LoVo (cell line): ENCODE measurements at places on chromosomes 7 and 10.
A peak's percentile ranks its signal among the peaks of the same experiment; 100 is the strongest.

DNA sequence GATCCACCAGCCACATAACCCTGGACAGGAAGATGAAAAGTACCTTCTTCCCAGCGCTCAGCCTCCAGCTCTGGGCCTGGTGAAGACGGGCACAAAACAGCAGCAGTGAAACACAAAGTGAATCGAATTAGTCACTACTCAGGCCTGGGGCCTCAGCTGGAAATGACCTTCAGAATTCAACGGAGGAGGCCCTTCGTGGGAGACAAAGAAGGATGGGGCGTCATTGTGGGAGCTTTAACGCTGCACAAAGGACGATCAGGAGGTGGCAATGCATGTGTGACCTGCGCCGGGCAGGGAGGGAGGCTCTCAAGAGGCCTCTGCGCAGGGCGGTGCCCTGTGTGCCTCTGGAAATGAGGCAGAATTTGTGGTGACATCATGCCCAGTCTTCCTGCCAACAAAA is 161.9 kb downstream of the DNAJB6 start:
- DNase-seq: no peak

- no peak for DNase-seq
These were observed 75.2 kb downstream of the CLEC2L start for GRCh38 chr7:139598642-139599041.

- DNase-seq: no peak
These were observed 39.3 kb downstream of the TMEM178B start for GRCh38 chr7:141113131-141113530.

- DNase-seq: no peak
These were observed 30.5 kb downstream of the ENO4 start for GRCh38 chr10:116879817-116880216.

GRCh38 chr10:63711867-63712716 is 190.9 kb downstream of the REEP3 start:
- peak; percentile 98 for DNase-seq

DNA sequence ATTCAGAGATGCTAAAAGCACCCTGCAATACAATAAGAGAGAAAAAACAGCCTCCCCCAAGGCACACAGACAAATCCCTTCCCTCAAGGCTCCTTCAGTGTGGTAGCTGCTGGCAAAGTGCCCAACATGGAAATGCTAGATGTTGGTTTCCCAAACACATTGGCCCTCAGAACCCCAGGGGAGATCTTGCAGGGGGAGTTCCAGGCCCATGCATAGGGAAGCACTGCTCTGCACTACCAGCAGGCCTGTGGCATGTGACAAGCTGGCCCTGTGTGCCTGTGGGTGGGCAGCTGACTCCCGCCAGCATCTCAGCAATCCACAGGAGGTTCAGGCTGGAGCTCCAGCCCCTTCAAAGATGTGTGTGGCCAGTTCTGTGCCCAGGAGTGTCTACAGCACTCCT is 16.8 kb upstream of the CSGALNACT2 start:
- DNase-seq: no peak

DNA sequence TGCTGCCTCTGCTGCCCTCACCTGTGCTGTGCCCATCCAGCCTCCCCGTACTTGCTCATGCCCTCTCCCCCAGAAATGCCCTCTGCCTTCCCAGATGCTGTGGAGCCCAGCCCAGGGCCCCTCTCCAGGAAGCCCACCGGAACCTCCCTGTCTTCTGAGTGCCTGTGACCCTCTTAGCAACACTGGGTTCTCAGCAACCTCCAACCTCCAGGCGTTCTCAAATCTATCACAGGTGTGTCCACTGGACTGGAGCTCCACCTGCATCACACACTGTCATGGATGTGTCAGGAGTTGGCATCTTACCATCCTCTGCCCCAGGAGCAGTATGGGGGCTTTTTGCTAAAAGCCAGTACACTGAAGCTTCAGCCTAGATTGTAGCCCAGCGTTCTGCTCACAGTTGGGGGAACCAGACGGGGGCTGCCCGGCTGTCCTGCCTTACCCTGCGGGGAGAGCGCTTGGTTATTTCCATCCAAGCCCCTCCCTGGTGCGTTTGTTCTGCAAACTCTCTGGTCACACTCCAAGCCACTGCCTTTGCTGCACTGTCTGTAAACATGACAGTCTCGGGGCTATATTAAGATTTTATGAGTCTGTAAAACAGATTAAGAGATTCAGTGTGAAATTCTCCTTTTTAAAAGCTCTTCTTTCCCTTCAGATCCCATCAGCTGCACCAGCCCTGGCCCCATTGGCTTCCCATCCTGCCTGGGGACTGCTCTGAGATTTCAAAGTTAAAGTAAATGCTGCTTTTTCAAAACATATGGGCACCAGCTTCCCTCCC is 71.3 kb upstream of the CPXM2 start:
- DNase-seq: no peak

- no peak for DNase-seq
These were observed 28.7 kb upstream of the SEPHS1 start for GRCh38 chr10:13376746-13377145.

- DNase-seq: no peak
These were observed 9.0 kb downstream of the SLC16A12 start for GRCh38 chr10:89526358-89526757.

DNA sequence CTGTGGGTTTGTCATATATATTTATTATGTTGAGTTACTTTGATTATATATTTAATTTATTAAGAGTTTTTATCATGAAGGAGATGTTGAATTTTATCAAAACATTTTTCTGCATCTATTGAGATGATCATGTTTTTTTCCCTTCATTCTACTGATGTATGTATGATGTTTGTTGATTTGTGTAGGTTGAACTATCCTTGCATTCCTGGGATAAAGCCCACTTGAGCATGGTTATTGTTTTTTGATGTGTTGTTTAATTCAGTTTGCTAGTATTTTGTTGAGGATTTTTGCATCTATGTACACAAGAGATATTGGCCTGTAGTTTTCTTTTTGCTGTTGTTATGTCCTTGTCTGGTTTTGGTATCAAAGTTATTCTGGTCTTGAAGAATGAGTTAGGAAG is 31.1 kb downstream of the SCART1 start:
- no peak for DNase-seq

DNA sequence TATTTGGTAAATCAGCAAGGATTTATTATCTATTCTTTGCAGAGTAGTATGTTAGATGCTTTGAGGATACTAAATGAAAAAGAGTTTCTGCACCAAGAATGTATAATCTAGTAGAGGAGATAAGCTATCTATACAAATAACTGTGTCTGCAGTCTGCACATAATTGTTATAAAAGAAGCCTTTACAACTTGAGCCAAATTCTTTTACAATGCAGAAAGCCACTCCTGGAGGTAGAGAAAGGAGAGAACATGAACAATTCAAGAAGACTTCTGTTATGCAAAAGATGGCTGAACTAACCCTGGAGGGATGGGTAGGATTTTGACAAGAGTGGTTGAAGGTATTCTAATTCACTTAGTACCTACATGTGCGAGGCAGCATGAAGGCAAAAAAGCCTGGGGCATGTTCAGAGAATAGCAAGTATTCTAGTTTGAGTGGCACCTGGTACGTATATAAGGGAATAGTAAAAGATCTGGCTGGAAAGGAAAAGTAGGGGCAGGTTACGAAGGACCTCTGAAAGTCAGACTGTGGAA is 251.1 kb upstream of the KAT6B start:
- DNase-seq: no peak

DNA sequence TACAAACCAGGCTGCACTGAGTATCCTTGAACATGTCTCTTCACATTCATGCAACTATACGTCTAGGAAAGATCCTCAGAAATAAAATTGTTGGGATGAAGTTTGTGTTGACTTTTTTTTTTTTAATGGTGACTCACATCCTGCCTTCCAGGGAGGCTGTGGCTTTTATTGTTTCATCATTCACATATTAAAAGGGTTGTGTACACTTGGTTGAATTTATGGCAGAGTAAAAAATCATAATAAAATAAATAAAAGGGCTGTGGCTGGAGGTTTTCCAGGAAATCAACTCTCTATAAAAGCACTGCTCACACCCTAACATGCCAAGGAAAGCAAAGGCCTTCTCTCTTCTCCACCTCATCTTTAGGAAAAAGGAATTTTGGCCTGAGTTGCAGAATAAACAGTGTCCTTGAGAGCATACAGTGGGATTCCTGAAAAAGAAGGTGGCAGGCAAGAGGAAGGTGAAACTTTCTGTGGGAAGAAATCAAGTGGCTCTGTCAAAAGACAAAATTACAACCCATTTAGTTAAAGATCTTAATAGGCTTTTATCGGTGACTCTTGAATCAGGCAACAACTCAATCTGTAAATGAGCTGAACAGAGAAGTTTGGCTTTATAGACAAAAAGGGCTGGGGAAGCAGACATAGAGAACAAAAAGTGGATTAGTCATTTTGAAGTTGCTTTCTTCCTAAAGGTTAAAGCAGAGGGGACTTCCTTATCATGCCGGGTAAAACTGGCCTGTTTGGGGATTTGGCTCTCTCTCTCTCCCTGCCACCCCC is 41.6 kb upstream of the FHIP2A start:
- peak; percentile 89 for DNase-seq

GRCh38 chr7:84949501-84949900 is 237.4 kb downstream of the SEMA3D start:
- DNase-seq: no peak

- no peak for DNase-seq
These were observed 44.4 kb downstream of the PFKFB3 start for GRCh38 chr10:6247041-6247712.

GRCh38 chr7:154686305-154686704 is 316.6 kb downstream of the PAXIP1 start:
- no peak for DNase-seq

DNA sequence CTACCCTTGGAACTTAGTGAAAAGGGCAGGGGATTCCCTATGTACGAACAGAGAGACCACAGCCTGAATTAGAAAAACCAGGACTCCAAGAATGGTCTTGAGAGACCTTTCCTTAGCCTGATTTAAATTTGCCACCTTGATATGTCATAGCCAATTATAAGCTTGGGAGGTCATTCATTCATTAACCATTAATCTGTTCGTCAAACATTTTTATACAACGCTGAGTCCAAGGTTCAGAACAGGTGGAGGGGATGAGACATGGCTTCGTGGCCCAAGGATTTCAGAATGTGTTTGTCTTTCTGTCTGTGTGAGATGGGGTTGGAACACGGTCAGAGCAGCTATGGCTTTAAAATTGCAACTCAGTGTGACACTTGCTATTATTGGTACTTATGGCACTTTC is 158.0 kb downstream of the PAXIP1 start:
- no peak for DNase-seq

DNA sequence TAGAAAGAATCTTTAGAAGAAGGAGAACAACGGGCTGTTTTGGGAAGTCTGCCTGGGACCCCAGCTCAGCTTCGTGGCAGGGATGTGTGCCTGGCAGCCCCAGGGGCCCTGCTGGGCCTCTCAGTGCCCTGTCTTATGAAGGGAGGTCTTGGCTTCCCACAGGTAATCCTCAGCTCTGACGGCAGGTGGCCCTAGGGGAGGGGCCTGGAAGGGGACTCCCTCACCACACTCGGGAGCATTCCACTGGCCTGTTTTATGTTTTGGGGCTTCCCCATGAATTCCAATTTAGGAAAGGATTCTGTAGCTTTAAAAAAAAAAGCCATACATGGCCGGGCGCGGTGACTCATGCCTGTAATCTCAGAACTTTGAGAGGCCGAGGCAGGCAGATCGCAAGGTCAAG is 3.0 kb upstream of the DMBT1 start:
- no peak for DNase-seq

GRCh38 chr10:6576326-6576725 is 3.8 kb downstream of the PRKCQ start:
- no peak for DNase-seq

- peak; percentile 100 for DNase-seq
These were observed 920 bp downstream of the TES start for GRCh38 chr7:116211006-116211912.

DNA sequence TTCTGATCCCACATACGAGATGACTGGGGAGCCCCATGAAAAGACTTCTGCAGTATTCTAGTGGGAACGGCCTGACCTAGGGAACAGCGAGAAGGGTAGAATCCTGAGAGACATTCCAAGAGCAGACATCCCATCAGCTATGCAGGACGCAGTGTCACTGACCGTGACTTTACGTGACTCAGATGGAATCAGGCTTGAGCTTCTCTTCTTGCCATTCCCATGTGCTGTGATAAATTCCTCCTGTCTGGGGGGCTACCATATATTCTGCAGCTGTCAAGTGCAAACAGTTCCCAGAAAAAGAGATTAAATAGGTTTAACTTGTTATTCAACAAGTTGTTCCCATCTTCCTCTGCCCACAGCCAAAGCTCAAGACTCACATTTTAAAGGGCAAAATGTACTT is 73.1 kb upstream of the PDE1C start:
- DNase-seq: no peak

GRCh38 chr10:46556515-46557318 is at the start of gene GPRIN2:
TSS of gene GPRIN2 (minus strand) at chr10:46556658. CDS start at chr10:46550736, 5,922 bp downstream.
- DNase-seq: peak; percentile 57

- peak; percentile 69 for DNase-seq
These were observed 115.9 kb upstream of the EEPD1 start for GRCh38 chr7:36037121-36037662.

DNA sequence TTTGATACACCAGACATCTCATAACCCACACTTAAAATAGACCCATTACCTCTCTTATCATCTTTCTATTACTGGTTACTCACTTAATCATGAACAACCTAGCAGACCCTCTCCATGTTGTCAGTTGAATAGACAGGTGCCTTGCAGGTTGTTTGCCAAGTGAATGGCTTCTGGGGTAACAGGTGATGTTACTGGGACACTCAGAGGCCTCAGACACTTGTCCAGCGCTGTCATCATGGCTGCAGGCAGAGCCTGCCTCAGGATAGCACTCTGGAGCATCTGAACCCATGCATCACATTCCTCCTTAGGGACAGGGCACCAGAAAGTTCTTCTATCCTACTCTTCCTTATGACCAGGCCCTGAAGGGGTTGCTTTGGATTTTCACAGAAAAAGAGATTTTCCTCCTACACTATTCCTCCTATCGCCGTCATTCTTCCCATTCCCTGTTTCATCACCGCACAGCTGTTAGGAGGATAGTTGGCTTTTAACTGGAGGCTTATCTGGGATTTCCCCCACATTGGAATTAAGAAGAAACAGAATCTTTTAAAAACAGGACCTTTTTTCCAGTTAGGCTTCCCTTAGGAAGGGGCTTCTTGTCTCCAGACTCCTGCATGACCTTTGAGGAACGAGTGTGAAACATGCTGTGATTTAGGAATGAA is 182.1 kb downstream of the VTI1A start:
- DNase-seq: no peak

DNA sequence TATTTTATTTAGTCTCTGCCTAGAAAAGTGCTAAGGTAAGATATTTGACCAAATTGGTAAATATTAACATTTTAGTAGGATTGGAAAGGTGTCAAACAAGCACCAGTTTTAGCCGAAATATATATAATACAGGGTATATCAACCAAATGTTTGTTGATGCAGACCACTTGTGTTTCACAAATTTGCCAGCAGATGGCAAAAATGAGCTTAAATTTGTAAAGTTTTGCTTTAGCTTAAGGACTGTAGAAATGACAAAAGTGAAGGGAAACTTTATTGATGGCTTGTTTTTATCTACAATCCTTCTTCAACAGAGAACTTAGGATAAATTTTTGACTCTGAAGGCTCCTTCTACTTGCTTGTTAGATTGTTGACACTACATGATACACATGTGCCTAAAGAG is 4.8 kb upstream of the POLR1F start:
- DNase-seq: peak; percentile 56

DNA sequence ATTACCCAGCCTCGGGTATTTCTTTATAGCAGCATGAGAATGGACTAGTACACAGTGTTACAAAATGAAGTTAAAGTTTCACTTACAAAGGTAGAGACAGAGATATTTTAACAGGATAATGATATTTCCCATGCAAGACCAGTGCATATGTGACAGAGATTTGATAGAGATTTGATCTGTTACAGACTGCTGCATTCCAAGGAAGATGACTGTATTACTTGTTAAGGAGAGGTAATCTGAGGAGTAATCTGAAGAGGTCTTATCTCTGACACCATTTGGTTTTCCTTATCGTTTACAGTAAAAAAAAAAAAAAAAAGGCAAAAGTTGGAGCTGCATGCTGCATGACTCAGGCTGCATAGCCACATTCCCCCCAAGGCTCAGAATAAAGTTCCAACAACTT is 289.6 kb downstream of the POM121L12 start:
- DNase-seq: no peak
